ENCODE measurements at places on chromosomes 5 and 9.

- DNase-seq = no peak
Observed at GRCh38 chr9:93413530-93413929, 38.0 kb upstream of the FAM120A start.

- no peak for DNase-seq
Observed at GRCh38 chr5:21831145-21831787, 1021.9 kb downstream of the CDH12 start.

DNA sequence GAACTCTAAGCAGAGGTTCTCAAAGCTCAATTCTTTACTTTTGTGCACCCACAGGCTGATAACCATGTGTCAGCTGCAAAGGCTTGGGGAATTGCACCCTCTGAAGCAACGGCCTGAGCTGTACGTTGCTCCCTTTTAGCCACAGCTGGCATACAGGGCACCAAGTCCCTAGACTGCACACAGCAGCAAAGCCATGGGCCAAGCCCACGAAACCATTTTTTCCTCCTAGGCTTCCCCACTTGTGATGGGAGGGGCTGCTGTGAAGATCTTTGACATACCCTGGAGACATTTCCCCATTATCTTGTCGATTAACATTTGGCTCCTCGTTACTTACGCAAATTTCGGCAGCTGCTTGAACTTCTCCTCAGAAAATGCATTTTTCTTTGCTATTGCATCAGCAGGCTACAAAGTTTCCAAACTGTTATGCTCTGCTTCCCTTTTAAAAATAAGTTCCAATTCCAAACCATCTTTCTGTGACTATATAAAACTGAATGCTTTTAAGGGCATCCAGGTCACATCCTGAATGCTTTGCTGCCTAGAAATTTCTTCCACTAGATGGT is 23.0 kb downstream of the KIAA0825 start:
- DNase-seq = no peak

DNA sequence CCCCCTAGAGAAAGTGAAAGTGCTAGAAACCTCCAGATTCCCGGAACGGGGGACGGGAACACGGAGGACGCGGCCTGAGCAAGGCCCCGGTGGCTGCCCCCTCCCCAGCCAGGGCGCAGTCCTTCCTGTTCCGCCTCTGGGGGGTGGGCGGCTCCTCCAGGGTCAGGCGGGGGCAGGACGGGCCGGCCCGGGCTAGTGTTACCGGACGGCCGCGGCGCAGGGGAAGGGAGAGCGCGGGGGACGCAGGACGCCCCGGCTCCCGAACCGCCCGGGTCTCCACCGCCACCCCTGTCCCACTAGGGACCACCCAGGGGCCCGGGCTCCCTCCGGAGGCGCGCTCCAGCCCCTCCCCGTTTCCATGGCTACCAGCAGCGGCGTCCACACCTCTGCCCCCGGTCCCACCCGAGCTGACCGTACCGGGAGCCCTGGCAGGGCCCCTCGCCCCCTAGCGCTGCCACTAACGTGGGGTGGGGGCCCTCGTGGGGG is 579 bp downstream of the SLC12A7 start:
- DNase-seq = no peak

DNA sequence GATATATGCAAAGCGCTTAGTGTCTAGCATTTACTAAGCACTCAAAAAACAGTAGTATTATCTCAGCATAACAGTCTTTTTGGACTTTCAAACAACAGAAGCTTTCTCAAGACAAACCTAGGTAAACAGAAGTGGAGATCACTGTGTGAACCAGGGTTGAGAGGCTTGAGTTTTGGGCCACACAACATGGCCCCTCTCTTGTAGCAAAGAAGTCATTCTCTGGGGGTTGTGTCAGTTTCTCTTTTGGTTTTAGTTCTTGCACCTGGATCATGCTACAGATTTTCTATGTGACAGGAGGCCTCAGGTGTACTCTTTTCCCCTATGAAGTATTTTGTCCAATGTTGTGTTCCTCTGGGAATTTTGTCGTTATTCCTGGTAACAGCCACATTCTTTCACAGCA is 30.0 kb downstream of the INSYN2B start:
- DNase-seq = no peak

DNA sequence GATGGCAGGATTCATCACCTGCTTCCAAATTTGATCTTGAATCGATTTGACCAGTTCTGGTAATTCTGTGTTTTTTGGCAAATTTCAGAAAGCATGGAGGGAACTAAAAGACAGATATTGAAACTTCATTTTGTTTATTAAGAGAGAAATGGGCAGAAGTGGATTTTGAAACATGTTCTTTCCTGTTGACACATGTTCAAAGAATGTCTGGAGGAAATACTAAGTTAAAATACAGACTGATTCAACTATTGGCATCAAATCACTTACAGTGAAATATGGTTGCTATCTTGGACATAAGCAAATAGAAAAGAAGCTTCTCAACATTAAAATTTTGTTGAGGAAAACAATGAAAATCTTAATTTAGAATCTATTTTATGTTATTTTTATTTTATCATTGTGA is 19.3 kb upstream of the GZMK start:
- DNase-seq = no peak

- peak; percentile 94 for DNase-seq
Observed at GRCh38 chr5:43019614-43020398, 20.3 kb downstream of the ANXA2R start.

GRCh38 chr5:9833871-9834270 is 203.7 kb upstream of the TAS2R1 start:
- no peak for DNase-seq

GRCh38 chr9:4084435-4084818 is 215.4 kb downstream of the GLIS3 start:
- DNase-seq = no peak

DNA sequence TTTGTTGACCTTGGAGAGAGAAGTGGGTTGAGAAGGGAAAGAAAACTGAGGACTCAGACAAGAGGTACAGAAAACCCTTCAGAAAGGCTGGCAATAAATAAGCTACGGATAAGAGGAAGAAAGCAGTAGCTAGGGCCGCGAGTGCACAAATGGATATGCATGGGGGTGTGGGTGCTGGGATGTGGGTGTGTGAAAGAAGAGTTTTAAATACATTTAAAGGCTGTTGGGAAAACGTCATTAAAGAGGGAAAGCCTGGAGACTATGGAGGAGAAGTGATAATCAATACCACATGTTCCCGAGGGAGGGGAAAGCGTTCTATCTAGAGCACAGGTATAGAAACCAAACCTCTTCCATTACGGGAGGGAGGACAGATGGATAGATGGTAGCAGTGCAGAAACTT is 177.2 kb downstream of the TSSK1B start:
- no peak for DNase-seq

GRCh38 chr5:72234868-72235267 is 85.2 kb downstream of the MRPS27 start:
- DNase-seq = peak; percentile 7

GRCh38 chr5:54757541-54757940 is 227.9 kb downstream of the ESM1 start:
- no peak for DNase-seq

GRCh38 chr9:26166537-26166936 is 488.3 kb upstream of the TUSC1 start:
- DNase-seq = no peak

DNA sequence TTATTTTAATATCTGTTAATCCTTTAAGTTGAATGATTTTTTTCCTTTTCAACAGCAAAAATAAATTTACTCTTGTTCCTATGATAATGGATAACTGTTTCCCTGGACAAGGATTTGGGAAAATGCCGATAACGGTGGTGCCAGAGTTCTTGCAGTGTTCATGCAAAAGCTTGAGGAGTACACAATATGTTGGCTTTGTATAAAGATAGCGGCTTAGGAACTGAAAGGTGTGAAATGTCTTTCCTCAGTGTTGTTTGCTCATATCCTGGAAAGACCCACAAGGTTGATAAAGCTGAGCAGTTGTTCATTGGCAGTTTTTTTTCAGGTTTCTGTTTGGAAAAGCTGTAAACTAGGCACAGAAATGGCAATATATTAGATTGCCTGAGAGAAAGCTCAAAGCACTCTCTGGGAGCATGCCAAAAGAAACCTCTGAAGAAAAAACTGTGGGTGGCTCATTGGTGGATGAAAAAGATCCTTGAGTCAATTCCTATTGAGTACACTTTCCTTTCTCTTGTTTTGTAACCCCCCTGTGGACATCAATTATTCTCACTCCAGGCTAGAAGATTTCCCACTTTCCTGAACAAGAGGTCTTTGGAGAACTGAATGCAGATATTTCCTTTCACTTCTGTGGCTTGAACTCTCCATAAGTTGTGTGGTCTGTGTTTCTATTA is 117.2 kb upstream of the RGMB start:
- DNase-seq = no peak

GRCh38 chr5:75062925-75063531 is 10.7 kb upstream of the GCNT4 start:
- no peak for DNase-seq

DNA sequence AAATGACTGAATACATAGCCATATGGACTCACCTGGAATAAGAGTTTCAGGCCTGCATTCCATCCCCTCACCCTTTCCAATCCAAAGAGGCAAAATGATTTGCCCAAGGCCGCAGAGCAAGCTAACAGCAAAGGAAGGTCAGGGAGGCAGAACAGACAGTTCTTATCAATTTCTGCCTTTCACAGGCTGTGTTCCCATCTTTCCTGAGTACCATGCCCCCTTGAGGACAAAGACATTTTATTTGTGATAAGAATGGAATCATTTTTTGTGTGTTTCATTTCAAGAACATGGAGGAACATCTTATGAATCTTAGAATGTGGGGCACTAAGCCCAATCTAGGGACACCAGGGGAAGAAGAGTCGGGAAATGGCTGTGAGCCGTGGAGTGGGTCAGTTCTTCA is 13.9 kb downstream of the LHFPL2 start:
- no peak for DNase-seq

GRCh38 chr5:82320966-82321365 is 42.8 kb upstream of the RPS23 start:
- DNase-seq = no peak

GRCh38 chr5:76787237-76787636 is 31.6 kb upstream of the F2RL1 start:
- DNase-seq = no peak

- DNase-seq = no peak
Observed at GRCh38 chr9:104269996-104270963, 176.2 kb downstream of the SMC2 start.

DNA sequence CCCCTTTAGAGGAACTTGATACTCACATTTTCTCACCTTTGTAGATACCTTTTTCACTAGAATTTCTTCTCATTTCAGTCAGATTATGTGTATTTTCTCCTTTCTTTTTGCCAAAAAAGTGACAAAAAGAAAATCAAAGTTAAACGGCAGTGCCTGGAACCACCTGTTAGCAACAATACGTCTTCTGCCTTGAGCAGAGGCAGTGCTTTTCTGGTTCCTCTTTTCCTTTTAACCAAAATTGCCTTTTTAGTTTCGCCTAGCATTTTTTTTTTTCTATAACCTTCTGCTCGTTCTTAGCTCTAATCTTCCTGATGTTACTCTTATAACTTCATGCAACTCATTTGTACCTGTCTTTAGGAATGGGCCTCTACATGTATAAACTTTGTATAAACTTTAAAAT is 26.1 kb downstream of the SMIM32 start:
- DNase-seq = no peak

- no peak for DNase-seq
Observed at GRCh38 chr5:59126016-59126707, 543.3 kb downstream of the RAB3C start.
